ENCODE measurements at places on chromosomes 5 and 9.

GRCh38 chr5:158234323-158235158 lies 375.6 kb upstream of the CLINT1 start:
- no peak for DNase-seq

- DNase-seq: no peak
Measured at GRCh38 chr5:179152144-179152895, 92.1 kb downstream of the ZNF354C start.

DNA sequence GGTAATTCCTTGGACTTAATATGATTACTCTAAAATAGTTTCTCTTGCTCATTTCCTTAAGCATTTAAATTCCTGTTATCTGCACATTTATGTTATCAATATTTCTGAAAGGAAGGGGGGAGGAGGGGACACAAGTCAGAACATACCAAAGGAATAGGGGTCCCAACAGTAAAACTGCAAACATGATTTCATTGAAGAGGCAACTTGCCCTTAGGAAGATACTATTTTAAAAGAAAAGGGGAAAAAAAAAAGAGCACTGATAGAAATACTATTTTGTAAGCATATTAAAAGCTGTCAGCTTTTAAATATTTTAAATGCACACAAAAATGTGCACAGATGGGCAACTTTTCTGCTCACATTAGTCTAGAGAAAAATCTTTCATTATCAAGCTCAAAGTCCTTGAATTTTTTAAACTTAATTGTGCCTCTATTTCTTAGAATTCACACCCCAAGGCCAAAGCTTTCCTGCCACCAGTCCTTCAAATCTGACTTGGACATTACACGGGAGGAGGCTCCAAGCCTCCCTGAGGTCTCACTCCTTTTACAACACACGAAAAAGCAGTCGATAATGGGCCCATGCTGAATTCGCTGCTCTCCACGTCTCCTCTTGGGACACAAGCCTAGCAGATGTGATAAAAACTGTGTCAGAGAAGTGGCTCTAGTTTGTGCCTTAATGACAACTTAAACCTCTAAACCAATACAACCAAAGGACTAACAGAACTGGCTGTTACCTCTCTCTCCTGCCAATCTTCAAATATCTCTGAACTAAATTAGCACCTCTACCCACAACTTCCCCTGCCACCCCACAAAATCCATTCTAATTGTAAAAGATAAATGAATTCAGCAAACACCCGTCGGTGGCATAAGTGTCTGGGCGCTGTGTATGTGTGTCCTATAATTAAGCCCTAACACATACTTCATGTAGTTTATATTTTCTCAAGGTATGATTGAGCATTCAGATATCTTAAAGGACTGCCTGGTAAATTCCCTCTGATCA lies 154.3 kb downstream of the DENND1A start:
- DNase-seq: no peak

GRCh38 chr9:71743882-71744281 lies 24.4 kb downstream of the CEMIP2 start:
- no peak for DNase-seq

DNA sequence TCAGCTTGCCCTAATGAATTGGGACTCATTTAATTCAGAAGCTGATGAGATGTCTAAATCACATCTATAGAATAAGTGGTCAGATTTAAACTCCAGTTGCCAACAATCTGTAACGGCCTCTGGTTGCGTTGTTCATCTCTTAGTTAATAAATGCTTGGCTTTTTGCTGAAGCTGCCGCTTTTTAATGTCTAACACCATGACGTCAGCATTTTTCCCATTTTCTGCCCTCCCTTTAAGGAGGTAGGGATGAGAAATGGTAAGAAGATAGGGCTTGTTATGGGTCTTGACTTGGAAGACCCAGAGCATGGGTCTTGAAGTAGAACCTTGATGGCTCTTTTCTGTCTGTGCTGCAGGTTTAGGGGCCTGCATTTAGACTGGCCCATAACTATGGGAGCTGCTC lies 33.3 kb downstream of the PALM2AKAP2 start:
- DNase-seq: no peak

GRCh38 chr5:3153906-3154305 lies 402.4 kb upstream of the IRX2 start:
- no peak for DNase-seq

- DNase-seq: no peak
Measured at GRCh38 chr5:57494104-57495098, 11.8 kb upstream of the ACTBL2 start.

GRCh38 chr9:81680006-81680405 lies 9.3 kb downstream of the TLE1 start:
- no peak for DNase-seq

DNA sequence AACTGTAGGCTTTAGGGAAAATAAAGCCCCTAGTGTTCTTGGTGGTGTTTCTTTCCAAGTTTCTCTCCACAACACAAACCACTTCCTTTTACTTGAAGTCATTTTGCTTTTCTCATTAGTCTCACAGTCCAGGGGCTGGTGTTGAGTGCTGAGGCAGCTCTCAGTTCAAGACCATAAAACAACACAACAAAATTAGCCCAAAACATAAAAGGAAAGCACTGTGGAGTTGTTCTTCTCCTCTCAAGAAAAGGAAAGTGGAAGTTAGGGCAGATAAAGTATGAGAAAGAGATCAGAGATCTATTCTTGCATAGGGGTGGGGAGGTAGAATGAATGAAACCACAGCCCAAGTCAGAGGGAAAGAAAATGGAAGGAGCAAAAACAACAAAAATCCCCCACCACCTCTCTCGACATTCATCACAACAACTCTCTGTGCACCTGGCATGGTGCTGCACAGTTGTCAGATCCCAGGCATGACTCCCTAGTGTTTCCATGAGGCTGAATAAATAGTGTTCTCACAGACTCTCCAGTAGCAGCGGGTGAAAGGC lies 569.9 kb downstream of the RAB3C start:
- no peak for DNase-seq

GRCh38 chr5:1288439-1289335 lies 6.2 kb downstream of the TERT start:
- peak; percentile 16 for DNase-seq

GRCh38 chr9:132234535-132234934 lies 72.7 kb downstream of the NTNG2 start:
- no peak for DNase-seq

- no peak for DNase-seq
Measured at GRCh38 chr5:6631441-6631840, 1.4 kb downstream of the NSUN2 start.

- peak; percentile 86 for DNase-seq
Measured at GRCh38 chr9:75866273-75866871, 24.1 kb upstream of the PCSK5 start.

- DNase-seq: no peak
Measured at GRCh38 chr9:33081128-33081851, 4.8 kb upstream of the SMU1 start.

DNA sequence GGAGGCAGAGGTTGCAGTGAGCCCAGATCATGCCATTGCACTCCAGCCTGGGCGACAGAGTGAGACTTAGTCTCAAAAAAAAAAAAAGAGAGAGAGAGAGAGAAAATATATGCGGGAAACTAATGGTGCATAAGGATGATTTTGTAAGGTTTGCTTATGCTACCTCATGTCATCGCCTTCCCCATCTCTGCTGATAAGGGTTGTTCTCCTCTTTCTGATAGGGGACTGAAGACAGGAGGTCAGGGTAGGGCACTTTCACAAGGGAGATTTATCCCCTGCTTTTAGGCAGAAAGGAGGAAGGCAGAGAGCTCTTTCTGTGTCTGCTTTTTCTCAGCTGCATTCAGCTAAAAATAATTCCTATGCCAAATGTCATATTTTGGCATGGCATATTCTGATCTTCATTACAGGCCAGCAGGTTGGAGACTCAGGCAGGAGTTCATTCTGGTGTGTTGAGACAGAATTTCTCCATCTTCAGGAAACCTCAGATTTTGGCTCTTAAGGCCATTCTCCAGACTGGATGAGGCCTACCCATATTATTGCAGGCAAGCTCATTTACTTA lies 220.2 kb downstream of the AUH start:
- DNase-seq: no peak

Measured in mucosa of descending colon (tissue), 3 donors.